Ovary (tissue), 10 donors: ENCODE measurements at places on chromosomes 7 and 10.

DNA sequence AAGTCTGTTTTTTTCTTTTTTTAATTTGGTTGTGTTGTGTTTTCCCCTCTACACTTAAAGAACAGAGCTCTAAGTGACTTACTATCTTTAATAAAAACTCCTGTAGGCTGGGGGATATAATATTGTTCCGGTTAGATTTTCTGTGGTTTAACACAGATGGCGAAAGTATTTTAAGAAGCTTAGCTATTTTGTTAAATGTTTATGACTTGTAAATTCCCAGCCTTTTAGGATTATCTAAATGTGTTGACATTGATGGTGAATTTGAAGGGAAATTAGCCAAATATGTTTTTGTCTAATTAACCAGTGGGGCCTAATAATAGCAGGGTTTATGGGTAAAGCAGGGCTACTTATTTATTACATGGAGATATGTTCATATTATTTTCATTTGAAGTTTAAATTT, 538.5 kb downstream of the INHBA start:
- no peak for DNase-seq

DNA sequence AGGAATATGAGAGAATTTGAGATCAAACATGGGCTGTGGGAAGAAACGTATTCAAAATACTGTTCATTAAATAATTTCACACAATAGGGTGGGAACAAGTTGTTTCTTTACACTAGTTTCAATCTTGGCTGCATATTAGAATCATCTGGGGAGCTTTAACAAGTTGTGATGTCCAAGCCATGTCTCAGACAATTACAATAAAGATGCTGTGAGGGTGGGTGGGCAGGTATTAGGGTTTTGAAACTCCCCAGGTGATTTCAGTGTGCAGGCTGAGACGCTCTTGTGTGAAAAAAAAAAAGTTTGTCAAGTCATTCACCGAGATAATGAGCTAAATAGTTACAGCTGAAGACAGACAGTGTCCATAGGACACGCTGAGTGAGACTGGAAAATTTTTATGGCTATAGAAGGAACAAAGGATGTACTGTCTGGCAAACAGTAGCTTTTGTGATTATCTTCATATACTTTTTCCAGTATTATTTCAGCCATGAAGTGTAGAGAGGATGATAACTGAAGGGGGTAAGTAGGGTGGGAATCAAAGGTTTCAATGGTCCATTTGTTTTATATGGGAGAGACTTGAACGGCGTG, 12.6 kb upstream of the LAMB4 start:
- DNase-seq = no peak

- DNase-seq = no peak
These were observed 219.0 kb downstream of the TRIL start for GRCh38 chr7:28739128-28739527.

- no peak for DNase-seq
These were observed 109.4 kb downstream of the PPP1R17 start for GRCh38 chr7:31796375-31796774.

- no peak for DNase-seq
These were observed 442 bp downstream of the STYXL1 start for GRCh38 chr7:76047305-76047810.

GRCh38 chr10:125190414-125190813, 30.1 kb upstream of the CTBP2 start:
- DNase-seq = no peak

GRCh38 chr10:63227207-63227895, 94.2 kb downstream of the NRBF2 start:
- DNase-seq = no peak

DNA sequence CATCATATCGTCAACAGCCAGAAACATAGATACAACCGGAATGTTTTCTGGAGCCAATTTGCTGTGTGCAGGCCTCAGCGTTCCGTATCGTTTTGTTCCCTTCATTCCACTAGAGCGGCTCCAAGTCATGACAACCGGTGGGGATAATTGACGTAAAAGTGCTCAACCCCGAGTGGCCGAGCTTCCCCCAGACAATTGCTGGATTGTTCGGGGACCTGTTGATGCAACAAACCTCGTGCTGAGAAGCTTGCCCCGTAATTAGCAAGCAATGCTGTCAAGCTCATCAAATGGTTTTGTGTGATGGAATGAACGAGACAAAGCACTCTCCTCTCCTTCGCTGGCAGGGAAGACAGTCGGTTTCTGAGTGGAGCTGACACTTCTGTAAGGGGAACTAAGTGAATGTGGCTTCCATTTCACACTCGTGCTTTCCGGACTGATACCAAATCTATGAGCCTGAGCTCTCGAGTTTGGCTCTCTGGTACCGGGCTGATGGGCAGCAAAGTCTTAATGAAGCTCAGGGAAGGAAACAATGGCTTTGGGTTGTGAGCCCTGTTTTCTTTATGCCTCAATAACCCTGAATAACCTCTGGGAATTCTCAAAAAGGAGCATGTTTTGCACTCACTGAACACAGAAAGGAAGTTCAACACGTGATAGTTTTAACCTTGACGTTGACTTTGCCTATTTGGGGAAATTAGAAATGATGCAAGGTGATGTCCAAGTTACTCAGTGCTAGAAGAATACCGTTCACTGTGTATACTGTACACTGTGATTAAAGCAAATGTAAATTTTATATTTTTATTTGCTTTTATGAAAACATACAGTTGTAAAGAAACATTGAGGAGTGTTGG, 220.5 kb downstream of the BAMBI start:
- DNase-seq = no peak

DNA sequence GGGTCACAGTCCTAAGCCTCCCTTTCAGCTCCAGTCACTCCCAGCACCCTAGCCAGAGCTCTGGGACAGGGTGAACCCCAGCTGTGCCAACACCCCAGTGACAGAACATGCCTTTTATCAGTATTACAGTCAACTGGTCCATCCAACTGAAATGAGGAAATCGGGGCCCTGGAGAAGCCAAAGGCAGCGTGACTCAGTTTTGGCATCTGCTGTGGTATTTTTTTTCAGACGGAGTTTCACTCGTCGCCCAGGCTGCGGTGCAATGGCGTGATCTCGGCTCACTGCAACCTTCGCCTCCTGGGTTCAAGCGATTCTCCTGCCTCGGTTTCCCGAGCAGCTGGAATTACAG, 3.4 kb upstream of the CLDN15 start:
- DNase-seq = no peak

DNA sequence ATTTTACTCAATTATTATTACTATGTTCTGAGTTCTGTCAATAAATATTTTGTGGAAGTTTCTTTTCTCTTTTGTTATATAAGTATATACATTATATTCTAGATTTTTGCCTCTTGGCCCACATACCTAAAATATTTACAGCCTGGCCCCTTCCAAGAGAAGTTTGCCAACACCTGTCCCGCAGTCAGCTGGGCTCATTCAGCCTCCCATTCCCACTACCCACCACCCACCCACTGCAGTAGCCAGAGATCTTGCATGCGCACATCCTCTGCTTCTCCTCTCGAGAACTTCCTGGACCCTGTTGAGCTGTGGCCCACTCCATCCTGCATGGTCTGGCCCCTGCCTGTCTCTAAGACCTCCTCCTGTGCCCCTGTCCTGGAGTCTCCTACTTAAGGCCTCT, 33.6 kb downstream of the WIPF3 start:
- no peak for DNase-seq

DNA sequence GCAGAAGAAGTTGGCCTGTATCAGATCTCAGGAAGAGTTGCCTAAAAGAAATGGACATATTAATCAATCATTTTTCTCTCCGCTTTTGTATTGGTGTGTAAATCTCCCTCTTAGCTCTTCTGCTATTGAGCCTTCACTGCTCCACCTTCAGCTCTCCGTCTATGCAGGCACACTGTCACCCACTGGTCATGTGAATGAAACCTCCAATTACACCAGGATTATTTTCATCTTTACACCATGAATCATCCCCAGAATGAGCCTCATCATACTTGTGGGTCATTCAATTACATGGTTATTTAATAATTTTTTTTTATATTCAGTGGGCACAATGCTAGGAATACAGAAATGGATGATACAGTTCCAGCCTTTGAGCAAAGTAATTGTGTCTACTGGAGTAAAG, 92.6 kb downstream of the LRRC4 start:
- no peak for DNase-seq

DNA sequence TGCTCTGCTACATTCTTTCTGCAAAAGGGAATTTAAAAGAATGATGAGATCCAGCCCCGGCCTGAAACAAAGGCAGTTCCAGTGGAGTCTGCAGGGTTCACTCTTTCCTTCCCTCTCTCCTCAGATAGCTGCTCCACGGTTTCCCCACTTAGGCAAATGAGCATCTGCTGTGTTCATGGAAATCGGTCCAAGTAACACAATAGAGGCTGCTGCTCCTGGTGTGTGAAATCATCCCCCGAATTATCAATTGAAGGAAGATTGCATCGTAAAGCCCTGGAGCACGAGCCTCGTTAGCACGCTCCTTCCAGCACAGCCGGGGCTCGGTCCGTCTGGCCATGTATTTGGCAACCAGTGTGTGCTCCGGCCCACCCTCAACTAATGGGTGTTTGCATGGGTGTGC, 108.3 kb upstream of the DPP6 start:
- DNase-seq = no peak

- no peak for DNase-seq
These were observed 145.0 kb downstream of the MAD1L1 start for GRCh38 chr7:2087744-2088143.

DNA sequence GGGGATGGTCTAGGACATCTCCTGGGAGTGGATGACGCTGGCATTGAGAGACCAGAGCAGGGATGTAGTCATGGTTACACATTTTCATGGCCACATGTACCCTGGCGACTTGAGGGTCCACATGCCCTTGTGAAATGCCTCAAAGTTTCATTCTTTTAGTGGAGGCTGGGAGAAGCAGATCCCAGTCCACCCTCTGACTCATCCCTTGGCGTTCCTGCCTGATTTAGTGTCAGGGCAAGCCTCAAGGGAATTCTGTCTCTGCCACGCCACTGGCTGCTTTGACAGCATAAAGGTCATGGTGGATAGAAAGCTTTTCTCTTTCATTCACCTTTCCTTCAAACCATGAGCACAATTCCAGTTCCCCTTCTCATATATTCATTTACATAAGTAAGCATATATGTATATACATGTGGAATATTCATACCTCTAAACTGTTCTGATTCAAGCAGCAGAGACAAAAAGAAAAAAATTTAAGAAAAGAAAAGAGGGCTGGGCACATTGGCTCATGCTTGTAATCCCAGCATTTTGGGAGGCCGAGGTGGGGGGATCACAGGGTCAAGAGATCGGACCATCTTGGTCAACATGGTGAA, 21.8 kb upstream of the KIF5B start:
- no peak for DNase-seq

- no peak for DNase-seq
These were observed 69.0 kb upstream of the RAB11FIP2 start for GRCh38 chr10:118115701-118116100.

- no peak for DNase-seq
These were observed 36.7 kb downstream of the CLEC2L start for GRCh38 chr7:139560199-139560598.
